ENCODE measurements at places on chromosomes 4 and X.

DNA sequence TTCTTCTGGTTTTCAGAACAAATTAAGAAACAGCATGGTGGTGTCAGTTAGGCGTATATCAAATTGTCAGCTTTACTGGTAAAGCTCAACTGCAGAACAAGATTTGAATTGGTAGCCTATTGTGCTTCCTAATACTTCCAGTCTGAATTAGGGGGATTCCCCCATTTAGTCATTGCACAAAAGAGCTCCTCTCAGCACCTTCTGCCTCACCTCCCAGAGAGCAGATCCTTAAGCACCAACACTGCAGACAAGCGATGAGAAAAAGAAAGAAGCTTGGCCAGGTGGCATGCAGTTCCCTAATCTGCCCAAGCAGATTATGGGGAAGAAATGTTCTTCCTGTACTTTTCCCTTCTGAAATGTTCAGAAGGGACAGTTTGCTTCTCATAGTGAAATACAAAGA is 9.2 kb downstream of the MAP9 start:
- no peak for DNase-seq

GRCh38 chr4:17060230-17060629 is 161.8 kb upstream of the LDB2 start:
- no peak for DNase-seq

GRCh38 chr4:48896845-48897244 is 9.7 kb downstream of the OCIAD2 start:
- no peak for DNase-seq

GRCh38 chrX:13473442-13474163 is 95.8 kb upstream of the EGFL6 start:
- DNase-seq, result no peak
